ENCODE measurements at places on chromosomes 5 and 9. TPM values are rescaled to one million over a fixed set of nuclear protein-coding genes. Genes with fewer than 3 reads are reported as not detected.

- DNase-seq, result no peak
These were observed 90.7 kb upstream of the ADRA1B start for GRCh38 chr5:159825551-159826051.

GRCh38 chr9:116166713-116167112, 13.1 kb downstream of the PAPPA start:
- DNase-seq, result no peak

DNA sequence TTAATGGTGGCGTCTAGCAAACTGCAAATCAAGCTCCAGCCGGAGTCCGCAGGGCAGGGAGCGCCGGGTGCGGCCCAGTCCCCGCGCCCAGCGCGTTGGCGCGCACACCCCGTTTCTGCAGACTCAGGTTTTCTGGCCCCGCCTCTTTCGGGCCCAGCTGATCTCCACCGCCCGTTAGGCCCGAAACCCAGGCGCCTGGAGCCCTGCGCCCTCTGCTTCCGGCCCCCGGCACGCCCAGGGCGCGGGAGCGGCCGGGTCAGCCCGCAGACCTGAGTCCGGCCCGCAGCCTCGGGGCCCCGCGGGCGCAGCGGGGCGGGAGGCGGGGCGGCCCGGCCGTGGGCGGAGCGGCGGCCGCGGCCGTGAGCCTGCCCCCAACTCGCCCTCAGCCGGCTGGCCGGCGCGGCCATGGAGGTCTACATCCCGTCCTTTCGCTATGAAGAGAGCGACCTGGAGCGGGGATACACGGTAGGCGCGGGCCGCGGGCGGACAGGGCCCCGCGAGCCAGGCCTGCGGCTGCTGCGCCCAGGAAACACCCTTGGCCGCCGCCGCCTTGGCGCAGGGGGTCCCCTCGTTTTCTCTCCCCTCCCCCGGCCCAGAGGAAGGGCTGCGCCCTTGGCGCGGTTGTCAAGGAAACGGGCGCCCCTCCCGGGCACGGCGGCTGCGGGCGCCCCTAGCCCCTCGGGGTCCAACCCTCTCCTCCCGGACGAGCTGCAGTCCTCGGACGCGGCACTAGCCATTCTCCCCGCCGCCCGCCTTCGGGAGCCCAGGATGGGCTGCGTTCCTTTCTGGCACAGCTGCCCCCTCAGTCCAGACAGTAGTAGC, at the start of gene SNX24:
Gene SNX24, plus strand, starts transcription at position 385 of the 822 bp plus-strand sequence. Its CDS starts 21 bp downstream, at position 406.
- DNase-seq, result peak; percentile 88

Gene KIF2A
- total RNA-seq, result 44.0 TPM

Measured in SJSA1 (cell line).